ENCODE measurements at places on chromosomes 6 and 20.

GRCh38 chr20:6530254-6530653 lies 237.2 kb upstream of the BMP2 start:
- no peak for DNase-seq

DNA sequence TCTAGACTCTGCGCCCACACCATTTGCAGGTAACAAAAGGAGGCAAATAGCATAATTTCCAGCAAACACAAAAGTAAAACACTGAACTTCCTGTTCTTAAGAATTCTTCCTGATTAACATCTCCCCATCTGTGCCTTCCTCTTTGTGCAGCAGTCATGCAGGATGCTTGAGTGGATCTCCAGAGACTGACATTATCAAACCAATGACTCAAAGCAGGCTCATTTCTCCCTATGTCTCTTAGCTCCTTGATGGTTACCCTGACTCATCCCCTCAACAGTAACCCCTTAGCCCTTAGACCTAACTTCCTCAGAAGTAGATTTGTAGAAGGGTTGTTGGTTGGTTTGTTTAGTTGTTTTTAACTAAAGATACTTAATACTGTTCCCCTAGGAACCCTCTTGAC lies 137.0 kb upstream of the RIN2 start:
- DNase-seq, result no peak

GRCh38 chr6:36633915-36634314 lies 39.8 kb downstream of the SRSF3 start:
- no peak for DNase-seq

- no peak for DNase-seq
Observed at GRCh38 chr6:40896696-40897095, 142.3 kb downstream of the UNC5CL start.

GRCh38 chr6:48985025-48985424 lies 478.0 kb downstream of the MMUT start:
- no peak for DNase-seq

GRCh38 chr6:139580592-139581484 lies 206.4 kb upstream of the CITED2 start:
- no peak for DNase-seq

- no peak for DNase-seq
Observed at GRCh38 chr6:43765776-43766499, 4.1 kb upstream of the VEGFA start.

GRCh38 chr6:122788663-122789181 lies 336 bp upstream of the SMPDL3A start:
- no peak for DNase-seq

- peak; percentile 65 for DNase-seq
Observed at GRCh38 chr6:22149501-22150367, 147.1 kb downstream of the PRL start.

DNA sequence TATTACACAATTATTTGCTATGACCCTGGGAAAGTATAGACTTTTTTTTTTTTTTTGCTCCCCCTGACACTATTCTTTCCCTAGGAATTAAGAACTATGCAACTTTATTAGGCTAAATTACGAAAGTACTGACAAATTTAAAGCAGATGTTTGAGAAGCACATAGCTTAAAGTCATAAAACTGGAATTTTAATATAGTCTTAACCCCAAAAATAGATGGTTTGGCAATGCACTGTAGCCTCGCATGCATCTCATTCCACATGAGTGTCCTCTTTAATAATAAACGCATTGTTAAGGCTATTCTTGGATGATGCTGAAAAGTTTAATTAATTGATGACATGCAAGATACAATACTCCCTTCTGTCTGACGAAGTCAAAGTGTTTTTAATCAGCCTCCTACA lies 49.3 kb downstream of the TBC1D7 start:
- DNase-seq, result no peak

GRCh38 chr20:3358676-3359340 lies 48.7 kb downstream of the DNAAF9 start:
- no peak for DNase-seq

DNA sequence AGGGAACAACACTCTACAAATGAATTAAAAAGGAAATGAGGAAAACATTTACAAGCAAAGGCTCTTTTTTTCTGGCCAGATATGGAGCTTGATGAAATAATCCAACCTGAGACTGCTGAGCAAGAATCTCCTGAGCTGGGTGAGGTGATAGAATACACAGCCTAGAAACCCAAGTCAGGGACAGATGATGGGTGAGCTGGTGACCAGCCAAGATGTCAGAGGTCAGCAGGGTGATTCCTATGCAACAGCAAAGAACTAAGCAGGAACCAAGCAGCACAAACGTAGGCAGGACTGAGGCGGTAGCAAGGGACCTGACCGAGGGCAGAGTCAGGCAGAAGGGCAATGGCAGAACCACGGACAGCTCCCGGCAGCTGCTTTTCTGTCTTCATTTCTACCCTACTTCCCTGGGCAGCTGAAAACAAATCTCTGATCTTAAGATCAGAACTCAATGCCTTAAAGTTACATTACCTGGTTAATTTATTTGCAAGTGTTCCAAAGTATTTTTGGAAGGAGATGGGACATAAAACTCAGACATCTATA lies 75.1 kb downstream of the CDC40 start:
- DNase-seq, result no peak

- DNase-seq, result no peak
Observed at GRCh38 chr6:7242835-7243178, 70.2 kb downstream of the SSR1 start.

DNA sequence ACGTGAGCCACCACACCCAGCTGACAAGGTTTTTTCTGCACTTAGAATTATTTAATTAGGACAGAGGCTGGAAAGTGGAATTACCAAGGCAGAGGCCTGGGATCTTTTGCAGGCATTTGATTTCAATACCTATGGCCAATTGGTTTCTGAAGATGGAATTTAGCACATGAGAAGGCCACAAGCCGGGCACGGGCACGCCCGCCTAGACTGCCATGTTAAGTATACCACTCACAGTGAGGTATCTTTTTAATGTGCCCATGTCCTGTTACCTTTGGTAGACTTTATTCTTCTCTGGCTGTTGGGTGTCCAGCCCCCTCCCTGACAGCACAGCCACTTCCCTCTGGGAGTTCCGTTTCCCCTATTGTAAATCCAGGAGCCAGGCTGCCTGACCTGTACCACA lies 18.0 kb upstream of the TAF8 start:
- DNase-seq, result no peak

DNA sequence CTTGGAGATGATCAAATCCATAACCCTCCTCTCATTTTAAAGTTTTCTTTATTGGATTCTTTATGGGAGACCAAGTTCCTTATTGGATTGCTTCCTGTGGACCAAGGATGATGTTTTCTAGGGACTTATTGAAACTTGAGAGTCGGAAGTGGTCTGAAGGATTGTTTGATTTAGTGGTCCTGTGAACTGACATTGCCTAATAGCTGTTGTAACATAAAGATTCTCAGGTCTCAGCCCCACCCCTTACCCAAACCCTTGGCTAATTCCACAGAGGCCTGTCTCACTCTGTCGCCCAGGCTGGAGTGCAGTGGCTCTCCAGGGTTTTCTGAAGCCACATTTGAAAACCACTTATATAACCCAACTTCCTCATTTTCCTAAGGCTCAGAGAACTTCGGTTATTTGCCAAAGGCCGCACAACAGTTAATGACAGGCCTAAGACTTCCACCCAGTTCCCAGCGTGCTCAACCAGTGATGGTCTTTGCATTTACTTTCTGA lies 77.0 kb downstream of the ATXN1 start:
- DNase-seq, result no peak

GRCh38 chr6:77298283-77298682 lies 165.0 kb downstream of the HTR1B start:
- DNase-seq, result no peak

DNA sequence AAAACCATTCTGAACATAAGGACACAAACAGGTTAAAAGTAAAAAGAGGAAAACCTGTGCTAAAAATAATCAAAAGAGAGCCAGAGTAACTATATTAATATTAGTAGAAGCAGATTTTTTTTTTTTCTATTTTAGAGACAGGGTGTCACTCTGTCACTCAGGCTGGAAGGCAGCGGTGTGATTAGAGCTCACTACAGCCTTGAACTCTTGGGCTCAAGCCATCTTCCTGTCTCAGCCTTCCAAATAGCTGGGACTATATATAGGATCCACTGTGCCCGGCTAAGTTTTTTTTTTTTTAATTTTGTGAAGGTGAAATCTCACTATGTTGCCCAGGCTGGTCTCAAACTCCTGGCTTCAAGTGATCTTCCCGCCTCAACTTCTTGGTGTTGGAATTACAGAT lies 33.4 kb upstream of the PLN start:
- no peak for DNase-seq

GRCh38 chr6:146210406-146211083 lies 181.7 kb downstream of the GRM1 start:
- no peak for DNase-seq

DNA sequence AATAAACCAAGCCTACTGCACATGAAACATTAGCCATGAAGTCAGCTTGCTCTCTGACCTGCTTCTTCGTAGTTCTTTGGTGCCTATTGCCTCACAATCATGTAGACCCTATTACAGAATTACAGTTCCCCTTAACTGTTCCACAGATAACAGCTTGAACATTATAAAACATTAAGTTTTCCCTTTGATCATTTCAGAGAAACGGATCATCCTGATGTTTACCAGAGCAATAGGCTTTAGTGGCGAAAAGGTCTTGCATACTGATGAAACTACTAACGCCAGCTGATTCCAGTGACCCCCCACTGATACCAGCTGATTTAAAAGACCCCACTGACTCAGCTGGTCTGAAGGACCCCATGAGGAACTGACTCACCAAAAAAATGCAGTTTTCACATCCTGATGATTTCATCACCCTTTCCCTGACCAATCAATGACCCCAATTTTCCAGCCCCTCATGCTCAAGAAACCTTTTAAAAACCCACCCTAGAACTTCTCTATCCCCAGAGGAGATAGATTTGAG lies 39.4 kb upstream of the MLIP start:
- no peak for DNase-seq

- no peak for DNase-seq
Observed at GRCh38 chr6:43718387-43719105, 31.0 kb upstream of the MRPS18A start.

- DNase-seq, result no peak
Observed at GRCh38 chr20:34058831-34059230, 53.2 kb downstream of the EIF2S2 start.

DNA sequence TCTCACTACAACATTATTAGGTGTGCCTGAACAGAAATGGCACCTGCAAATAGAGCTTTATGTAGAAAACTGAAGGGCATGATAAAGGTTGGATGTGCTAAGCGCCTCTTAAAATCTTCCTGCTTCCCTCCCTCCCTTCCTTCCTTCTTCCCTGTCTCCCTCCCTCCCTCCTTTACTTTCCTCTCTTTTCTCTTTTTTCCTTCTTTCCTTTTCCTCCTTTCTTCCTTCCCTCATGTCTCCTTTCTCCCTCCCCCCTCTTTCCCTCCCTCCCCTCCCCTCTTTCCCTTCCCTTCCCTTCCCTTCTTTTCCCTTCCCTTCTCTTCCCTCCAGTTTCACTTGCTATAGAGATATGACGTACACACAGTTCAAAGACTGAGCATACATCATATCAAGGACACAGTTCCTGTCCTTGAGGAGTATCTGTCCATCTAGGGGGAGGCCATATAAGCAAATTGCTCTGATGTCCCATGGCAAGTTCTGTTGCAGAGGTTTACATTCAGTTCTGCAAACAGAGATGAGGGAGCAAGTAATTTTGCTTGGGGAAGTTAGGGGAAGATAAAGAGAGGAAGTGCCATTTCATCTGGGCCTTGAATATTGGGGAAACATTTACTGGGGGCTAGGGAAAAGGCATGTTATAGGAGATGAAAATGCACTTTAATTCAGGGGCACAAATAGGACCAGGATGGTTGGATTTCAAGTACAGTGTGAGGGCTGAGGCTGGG lies 79.0 kb upstream of the EEF1E1 start:
- DNase-seq, result no peak

DNA sequence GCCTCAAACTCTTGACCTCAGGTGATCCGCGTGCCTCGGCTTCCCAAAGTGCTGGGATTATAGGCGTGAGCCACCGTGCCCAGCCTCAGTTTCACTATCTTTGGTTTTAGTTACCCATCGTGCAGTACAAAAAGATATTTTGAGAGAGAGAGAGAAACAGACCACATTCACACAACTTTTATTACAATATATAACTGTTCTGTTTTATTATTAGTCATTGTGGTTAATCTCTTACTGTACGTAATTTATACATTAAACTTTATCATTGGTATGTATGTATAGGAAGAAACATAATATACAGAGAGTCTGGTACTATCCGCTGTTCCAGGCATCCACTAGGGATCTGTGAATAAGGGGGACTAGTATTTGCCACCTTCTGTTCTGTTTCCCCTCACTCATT lies 29.4 kb upstream of the TAF8 start:
- no peak for DNase-seq

GRCh38 chr20:43925801-43926200 lies 11.1 kb downstream of the TOX2 start:
- DNase-seq, result no peak

DNA sequence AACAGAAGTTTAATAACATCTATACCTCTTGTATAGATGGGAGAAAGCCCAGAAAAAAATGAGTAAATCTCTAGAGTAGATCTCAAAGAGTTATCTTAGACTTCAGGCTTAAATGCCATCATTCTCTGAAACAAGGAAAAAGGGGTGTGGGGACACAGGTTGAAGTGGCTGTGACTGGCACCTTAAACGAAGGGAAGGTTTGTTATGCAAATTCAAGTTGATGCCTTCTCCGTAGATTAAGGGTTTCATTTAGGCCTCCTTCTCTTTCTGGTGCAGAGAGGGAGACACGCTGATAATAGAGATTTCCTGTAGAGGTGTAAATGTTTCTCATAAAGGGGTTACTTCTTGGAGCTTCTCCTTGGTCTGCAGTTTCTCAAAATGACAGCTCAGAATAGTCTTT lies 252.1 kb downstream of the CD83 start:
- DNase-seq, result no peak

- DNase-seq, result no peak
Observed at GRCh38 chr20:38999965-39000910, 38.1 kb downstream of the DHX35 start.

DNA sequence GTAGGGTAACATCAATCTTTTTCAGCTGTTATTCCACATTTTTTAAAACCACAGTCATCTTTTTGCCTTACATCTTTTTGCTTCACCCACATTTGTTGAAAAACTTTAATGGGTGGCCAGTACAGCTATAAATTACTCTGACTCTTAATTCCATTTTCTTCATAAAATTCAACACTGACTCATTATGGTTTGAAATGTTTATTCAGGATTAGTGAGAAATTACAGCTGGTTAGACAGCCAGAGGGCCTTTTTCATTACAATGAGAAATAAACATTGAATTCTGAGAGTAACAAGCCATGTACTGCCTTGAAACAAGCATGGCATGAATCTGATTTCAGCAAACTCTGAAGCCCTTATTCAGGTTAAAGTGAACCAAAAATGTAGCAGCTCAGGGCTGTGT lies 19.5 kb downstream of the NDUFAF4 start:
- no peak for DNase-seq

GRCh38 chr6:53095716-53096115 lies 30.5 kb downstream of the FBXO9 start:
- no peak for DNase-seq

DNA sequence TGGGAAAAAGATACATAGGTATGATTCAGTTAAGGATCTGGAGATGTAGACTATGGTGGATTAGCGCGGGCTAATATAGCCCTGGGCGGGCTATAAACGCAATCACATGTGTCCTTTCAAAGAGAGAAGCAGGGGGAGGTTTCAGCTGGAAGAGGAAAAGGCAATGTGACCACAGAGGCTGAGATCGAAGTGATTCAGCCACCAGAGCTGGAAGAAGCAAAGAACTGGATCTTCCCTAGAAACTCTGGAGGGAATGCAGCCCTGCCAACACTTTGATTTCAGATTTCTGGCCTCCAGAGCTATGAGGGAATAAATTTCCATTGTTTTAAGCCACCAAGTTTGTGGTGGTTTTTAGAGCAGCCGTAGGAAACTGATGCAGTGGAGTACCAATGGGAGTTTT lies 81.5 kb upstream of the NHSL1 start:
- DNase-seq, result no peak
